ENCODE measurements at places on chromosomes 1 and 21.

GRCh38 chr1:14743368-14743767 is 144.9 kb downstream of the KAZN start:
- no peak for DNase-seq

DNA sequence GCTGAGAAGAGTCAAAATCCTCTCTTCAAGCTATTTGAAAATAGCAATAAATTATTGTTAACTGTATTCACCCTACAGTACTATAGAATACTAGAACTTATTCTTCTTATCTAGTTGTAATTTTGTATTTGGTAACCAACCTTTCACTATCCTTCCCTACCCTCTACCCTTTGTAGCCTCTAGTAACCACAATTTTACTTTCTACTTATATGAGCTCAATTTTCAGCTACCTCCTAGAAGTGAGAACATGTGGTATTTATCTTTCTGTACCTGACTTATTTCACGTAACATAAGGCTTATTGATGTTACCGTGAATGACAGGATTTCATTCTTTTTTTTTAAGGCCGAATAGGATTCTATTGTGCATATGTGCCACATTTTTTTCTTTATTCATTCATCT is 30.0 kb downstream of the ZC3H11B start:
- DNase-seq = no peak

- DNase-seq = no peak
Measured at GRCh38 chr1:86774305-86775295, 70.2 kb downstream of the SH3GLB1 start.

DNA sequence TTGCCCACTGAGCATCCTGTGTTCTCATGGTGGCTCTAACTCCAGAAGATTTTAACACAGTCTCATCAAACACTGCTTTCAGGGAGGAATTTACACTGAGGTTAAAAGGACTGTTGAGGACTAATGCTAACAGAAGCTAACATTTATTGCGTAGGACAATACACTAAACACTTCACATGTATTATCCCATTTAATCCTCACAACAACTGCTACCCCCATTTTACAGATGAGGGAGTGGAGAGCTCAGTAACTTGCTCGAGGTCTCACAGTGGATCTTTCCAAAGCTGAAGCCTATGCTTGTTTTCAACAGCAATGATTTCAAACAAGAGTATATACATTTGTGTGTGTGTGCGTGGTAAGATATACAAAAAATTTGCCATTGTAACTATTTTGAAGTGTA is 13.9 kb downstream of the ATF3 start:
- no peak for DNase-seq

DNA sequence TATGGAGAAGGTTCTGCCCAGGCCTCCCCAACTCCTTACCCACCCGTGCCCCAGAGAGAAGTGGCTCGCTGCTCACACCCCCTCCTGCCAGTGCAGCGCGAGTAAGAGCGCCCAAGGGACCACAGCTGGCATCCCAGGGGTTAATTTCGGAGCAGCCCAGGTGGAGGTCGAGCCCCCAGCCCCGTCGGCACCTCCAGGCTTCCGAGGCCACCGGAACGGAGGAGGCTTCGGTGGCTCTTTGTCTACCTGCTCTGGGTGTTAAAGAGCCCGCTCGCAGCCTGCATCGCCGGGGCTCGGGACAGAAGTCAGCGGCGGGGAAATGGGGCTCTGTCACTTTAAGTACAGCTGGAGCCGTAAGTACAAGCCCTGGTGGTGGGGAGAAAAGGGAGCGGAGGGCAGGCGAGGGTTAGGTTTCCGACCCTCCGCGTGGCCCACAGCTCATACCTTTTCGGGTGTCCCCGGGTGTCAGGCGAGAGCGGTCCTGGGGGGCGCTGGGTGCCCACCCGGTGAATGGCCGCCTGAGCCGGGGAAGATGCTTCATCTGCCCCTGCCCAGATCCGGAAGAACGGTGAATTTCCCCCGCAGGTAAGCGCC is 89.4 kb upstream of the IPO9 start:
- peak; percentile 16 for DNase-seq

GRCh38 chr1:62250126-62250726 is 55.6 kb downstream of the L1TD1 start:
- DNase-seq = no peak

- DNase-seq = no peak
Measured at GRCh38 chr1:114009393-114009792, 30.1 kb downstream of the OLFML3 start.

- DNase-seq = no peak
Measured at GRCh38 chr21:33755354-33755753, 113.1 kb downstream of the ITSN1 start.

- no peak for DNase-seq
Measured at GRCh38 chr1:207309745-207310273, 11.7 kb upstream of the CD55 start.

DNA sequence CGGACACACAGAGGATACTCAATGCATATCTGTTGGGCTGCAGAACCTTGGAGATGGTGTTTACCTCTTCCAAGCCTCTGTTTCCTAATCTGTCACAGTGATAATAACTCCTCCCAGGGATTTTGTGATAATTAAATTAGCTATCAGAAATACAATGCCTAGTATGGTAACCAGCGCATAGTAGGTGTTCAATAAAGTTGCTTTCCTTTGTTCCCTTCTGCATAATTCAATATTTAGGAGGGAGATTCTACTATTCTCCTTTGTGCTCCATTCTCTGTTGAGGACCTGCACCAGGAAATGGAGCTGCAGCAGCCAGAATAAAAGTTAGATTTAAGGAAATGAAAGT is 3.4 kb upstream of the CSF3R start:
- no peak for DNase-seq

Measured in activated naive CD8-positive, alpha-beta T cell treated with anti-CD3 and anti-CD28 coated beads, Interleukin-2, amount 50 U/mL, for 16 hours (primary cell).